NCI-H748 treated with DMSO at 0.1 percent for 48 hours (cell line): ENCODE measurements at places on chromosomes 12 and 14.
A peak's percentile ranks its signal among the peaks of the same experiment; 100 is the strongest.

DNA sequence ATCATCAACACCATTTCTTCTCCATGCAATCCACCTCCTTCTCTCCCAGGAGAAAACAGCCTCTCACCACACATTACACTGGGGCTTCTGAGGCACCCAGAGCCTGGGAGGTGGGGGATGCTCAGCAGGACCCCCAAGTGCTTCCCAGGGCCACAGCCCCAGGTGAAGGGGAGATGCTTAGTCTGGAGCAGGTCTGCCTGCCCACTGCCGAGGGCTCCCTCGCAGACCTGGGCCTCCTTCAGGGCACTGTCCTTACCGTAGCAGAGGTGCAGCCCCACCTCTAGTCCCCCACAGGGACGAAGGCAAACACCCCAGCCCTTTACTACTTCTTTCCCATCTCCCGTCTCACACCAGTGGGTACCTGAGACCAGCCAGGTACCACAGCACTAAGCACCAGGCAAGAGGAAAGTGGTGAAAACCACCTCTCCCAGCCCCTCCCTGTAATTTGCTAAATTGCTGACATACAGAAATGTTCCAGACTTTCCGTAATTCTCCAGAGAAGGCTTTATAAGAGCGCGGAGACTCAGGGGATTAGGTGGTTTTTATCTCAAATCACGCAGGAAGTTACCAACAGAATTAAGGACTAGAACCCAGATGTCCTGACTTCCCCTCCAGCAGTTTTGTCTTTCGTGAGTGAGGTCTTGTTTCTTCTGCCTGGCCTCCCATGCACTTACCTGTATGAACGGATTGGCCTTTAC is 59.0 kb downstream of the PLEKHG3 start:
- DNase-seq = no peak

DNA sequence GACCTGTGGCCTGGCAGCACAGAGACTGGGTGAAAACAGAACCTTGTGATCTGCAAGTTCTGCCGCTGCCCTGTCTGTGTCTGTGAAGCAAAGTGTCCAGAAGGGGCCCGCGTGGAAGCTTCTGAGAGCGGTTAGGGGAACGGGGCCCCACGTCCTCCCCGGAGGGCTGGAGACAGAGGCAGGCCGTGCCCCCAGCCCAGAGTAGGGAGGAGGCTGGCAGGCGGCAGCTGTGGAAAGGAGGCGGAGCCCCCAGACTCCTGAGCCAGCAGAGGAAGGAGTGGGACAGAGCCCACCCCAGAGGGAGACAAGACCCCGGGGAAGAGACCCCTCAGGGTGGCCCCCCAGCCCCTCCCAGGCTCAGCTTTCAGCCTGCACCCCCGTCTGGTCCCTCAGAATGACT is 49.0 kb downstream of the GALNT9 start:
- no peak for DNase-seq

- peak; percentile 34 for DNase-seq
Observed at GRCh38 chr14:50954811-50955372, 10.6 kb upstream of the PYGL start.

- DNase-seq = no peak
Observed at GRCh38 chr12:100138048-100138802, 4.4 kb downstream of the BLTP3B start.

DNA sequence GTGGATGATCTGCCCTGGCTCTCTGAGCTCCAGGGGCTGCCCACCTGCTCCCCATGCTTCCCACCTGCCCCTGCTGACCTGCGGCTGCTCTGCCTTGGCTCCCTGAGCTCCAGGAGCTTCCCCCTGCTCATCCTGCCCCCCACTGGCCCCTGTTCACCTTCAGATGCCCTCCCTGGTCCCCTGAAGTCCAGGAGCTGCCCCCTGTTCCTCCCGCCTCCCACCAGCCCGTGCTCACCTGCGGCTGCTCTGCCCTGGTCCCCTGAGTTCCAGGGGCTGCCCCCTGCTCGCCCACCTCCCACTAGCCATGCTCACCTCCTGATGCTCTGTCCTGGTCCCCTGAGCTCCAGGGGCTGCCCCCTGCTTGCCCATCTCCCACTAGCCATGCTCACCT is 219.7 kb downstream of the TMEM121 start:
- no peak for DNase-seq

GRCh38 chr12:13687633-13688032 is 293.8 kb downstream of the GRIN2B start:
- no peak for DNase-seq

DNA sequence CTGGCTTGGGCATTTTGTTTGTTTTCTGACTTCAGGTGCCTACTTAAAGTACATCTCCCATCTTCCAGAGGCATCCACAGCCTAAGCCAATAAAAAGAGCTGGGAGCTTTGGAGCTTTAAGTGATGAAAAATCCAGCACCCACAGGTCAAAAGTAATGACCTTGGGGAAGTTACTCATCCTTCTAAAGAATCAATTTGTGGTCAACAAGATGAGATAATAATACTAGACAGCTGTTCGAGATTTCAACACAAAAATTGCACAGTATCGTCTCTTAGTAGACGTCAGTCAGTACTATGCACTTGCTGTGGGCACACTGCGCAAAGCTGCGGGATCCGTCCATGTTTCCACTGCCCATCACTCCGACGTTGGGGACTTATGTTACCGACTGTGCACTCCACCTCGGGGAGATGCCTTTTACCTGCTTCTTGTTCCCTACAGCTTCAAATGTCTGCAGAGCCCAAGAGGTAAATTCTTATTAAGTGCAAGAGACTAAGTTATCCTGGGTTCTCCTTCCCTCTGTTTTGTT is 1.3 kb downstream of the ST8SIA1 start:
- no peak for DNase-seq

GRCh38 chr14:85572845-85573244 is 42.9 kb downstream of the FLRT2 start:
- no peak for DNase-seq

- no peak for DNase-seq
Observed at GRCh38 chr12:12590961-12591360, 20.7 kb upstream of the CREBL2 start.

DNA sequence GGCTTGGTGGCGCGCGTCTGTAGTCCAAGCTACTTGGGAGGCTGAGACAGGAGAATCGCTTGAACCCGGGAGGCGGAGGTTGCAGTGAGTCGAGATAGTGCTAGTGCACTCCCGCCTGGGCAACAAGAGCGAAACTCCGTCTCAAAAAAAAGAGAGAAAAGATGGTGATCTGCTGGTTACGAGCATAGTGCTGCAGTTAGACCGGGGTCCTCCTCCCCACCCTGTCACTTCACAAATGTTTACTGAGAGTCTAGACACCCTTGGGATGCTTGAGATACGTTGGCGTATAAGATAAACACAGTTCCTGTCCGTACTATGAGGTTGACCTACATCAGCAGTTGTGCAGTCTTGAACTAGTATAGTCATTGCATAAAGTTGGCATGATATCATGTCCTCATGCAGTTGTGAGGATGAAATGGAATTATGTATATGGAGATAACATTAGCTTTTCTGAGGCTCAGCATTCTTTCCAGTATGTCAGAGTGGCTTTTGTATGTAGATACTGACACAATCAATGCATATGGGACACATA is 787 bp downstream of the ACAD10 start:
- DNase-seq = no peak

GRCh38 chr14:92323916-92324818 is 1.2 kb downstream of the SLC24A4 start:
- DNase-seq = no peak

GRCh38 chr12:27523305-27523641 is 733 bp upstream of the PPFIBP1 start:
- no peak for DNase-seq

DNA sequence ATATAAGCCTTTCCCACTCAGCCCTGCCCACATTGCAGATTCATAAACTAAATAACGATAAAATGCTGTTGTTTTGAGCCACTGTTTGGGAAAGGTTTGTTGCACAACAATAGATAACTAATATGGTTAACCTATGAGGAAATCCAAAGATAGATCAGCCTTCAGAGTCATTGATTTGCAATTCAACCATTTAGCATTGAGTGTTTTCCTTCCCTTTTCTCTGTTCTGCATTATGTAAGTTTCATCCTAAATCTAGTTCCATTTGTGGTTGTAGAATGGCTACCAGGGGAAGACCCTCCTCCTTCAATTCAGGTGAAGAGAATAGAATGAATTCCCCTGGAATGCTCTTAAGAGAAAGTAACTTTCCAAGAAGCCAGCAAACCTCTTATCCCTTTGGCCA is 19.6 kb downstream of the TC2N start:
- no peak for DNase-seq

GRCh38 chr14:73616831-73617230 is 4.5 kb downstream of the ACOT6 start:
- no peak for DNase-seq

DNA sequence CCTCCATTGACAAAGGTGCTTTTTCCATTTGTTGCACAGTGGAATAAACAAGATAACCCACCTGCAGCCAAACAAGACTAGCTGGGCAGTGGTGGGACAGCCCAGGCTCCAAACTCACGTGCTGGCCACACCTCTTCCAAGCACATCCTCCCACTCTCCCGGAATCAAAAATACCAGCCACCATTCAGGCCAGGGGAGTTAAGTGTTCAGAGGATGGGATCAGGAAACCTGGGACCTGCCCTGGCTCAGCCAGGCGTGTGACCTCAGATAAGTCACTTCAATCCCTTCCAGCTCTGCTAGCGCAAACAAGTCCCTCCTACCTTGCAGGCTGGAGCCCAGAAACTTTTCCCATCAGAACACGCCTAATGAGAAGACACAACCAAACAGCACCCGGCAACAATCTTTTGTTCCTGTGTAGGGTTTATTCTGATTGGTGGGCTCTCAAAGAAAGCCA is 43.3 kb downstream of the ACTN1 start:
- no peak for DNase-seq

- DNase-seq = no peak
Observed at GRCh38 chr14:64826333-64826732, 53.4 kb downstream of the SPTB start.

DNA sequence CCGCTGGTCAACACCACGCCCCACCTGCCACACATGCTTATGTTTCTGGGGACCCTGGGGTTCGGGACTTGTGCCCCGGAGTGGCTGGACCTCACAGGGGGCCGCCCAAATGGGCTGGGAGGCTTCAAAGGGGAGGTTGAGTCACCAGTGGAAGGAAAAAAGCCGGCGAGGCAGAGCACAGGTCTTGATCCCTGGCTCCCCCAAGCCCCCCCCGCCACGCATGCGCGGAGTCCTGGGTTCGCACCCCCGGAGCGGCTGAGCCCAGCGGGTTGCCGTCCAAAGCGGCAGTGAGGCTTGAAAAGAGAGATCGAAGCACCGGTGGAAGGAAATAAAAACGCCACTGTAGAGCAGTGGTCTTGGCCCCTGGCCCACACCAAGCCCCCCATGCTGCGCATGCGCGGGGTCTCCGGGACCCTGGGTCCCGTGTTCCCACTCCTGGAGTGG is 313.5 kb downstream of the ALG10 start:
- peak; percentile 46 for DNase-seq

DNA sequence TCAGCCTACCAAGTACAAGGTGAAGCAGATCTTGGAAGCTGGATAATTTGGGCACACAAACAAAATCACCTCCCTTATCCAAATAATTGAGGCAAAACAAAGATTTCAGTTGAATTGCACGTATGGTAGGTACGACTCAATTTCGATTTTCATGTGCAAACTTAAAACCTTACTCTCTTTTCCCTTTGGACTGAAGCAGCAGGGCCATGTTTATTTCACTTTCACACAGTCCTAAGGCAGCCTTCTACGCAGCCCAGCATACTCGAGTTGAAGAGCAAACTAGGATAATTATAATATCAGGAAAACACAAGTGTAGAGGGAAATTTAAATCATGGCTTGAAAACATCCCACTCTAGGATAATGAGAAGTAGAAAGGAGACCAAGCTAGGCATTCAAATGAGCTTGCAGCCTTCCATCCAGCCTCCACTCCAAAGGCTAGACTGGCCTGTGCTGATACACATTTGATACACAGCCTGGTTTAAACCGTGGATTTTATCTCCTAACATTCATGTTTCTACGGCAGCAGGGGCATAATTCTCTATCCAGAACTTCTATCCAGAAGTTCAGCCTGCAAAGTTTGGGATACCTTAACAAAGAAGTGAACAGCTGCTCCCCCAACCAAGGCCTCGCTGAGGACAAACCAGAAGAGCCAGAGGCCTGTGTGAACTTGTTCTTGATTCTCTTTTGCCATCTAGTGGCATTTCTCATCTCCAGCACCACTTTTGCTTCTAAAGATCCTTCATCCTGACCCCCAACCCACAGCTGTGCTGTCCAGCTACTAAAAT is 2.4 kb upstream of the RNASE7 start:
- DNase-seq = no peak

DNA sequence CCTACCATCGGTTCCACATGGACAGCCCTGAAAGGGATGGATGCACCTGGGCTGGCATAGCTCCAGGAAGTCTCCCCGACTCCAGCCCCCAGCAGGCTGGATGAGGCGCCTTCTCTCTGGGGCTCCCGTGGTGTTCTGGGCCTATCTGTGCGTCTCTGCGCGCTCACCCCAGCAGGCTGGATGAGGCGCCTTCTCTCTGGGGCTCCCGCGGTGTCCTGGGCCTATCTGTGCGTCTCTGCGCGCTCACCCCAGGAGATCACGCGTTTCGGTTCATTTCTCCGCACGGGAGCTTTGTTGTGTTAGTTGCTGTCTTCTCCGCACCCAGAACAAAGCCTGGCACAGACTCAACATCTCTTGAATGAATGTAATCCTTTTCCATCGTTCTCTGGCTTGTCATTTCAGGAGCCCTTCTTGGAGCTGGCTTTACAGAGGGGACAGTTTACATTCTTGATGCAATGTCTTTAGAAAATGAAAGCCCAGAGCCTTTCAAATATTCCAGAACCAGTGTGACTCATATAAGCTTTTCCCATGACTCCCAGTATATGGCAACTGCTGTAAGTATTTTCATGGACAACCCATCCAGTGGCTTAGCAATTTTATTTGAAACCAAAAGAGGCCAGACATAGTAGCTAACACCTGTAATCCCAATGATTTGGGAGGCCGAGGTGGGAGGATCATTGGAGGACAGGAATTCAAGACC is 40.3 kb downstream of the CFAP251 start:
- DNase-seq = no peak

DNA sequence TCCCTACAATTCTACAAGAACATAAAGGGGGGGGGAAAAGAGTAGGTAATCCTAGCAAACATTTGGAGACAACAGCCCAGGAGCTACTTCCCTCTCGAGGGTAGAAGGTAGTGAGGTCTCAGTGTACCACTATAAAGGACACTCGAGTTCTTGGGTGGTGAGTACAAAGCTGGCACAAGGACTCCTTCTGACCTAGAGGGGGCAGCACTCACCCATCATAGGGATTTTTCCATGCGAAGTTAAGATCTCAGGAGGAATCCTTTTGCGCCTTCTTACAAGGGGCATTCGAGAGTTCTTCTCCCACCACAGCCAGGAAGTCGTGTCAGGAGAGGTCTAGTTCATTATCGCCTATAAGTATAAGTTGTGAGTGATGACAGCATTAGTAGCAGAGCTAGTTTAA is 200.2 kb upstream of the RBM19 start:
- peak; percentile 13 for DNase-seq

GRCh38 chr12:91186156-91186555 is 3.5 kb upstream of the DCN start:
- DNase-seq = no peak
